Activated T-cell treated with anti-CD3 and anti-CD28 coated beads for 4 hours (primary cell): ENCODE measurements at places on chromosomes 2 and 18.

DNA sequence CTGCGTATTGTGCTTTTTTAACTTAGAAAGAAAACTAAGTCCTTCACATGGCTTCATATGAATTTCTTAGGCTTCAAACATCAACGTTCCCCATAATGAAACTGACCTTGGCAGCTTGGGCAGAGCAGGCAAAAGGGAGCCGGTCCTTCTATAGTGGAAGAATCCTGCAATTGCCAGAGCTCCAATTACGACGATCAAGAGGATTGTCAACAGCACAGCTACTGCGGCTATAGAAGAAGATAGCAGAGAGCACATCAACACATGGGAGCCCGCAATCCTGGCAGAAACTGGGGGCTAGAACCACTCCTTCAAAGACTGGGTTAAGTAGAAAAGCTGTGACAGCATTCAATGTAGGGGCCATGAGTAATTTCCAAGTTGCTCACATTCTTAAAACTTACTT is 69.8 kb downstream of the DHRS9 start:
- DNase-seq = no peak

- peak; percentile 79 for DNase-seq
Measured at GRCh38 chr2:96174251-96175144, 29.3 kb upstream of the DUSP2 start.

GRCh38 chr18:6024745-6025248 is 129.5 kb upstream of the TMEM200C start:
- no peak for DNase-seq

DNA sequence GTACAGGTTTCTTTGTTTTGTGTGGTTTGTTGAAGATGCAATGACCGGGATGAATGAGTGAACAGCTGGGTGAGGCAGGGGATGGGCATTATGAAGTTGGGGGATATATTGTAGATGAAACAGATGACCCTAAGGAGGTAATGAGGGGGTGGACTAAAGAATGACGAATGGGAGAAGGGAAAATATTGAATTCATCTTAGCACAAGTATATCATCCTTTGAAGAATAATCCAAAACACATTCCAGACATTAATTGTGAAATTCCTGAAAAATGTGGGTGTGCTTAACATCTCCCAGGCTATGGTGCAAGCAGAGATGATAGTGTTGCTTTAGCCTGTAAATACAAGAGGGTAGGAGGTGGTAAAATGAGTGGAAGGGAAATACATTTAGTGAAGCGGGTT is 5.8 kb downstream of the CRIM1 start:
- DNase-seq = no peak
